Dermis microvascular lymphatic vessel endothelial cell (primary cell): ENCODE measurements at places on chromosomes 1 and 21.
A peak's percentile ranks its signal among the peaks of the same experiment; 100 is the strongest.

GRCh38 chr1:7384679-7385078 lies 386.4 kb upstream of the VAMP3 start:
- DNase-seq: no peak

GRCh38 chr21:29405503-29406122 lies 106.9 kb downstream of the BACH1 start:
- no peak for DNase-seq

DNA sequence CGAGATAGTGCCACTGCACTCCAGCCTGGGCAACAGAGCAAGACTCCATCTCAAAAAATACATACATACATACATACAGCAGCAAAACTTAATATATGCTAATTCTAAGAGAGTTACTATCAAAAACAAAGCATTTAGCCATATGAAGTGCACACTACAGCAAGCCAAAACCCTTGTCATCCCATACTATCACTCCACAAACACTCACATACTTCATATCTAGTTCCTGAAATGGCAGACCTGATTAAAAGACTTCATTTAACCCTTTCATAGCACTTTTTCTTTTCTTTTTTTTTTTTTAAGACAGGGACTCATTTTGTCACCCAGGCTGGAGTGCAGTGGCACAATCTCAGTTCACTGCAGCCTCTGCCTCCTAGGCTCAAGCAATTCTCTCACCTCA lies 65.6 kb downstream of the COP1 start:
- no peak for DNase-seq

GRCh38 chr1:60173729-60174505 lies 100.3 kb upstream of the C1orf87 start:
- DNase-seq: no peak

DNA sequence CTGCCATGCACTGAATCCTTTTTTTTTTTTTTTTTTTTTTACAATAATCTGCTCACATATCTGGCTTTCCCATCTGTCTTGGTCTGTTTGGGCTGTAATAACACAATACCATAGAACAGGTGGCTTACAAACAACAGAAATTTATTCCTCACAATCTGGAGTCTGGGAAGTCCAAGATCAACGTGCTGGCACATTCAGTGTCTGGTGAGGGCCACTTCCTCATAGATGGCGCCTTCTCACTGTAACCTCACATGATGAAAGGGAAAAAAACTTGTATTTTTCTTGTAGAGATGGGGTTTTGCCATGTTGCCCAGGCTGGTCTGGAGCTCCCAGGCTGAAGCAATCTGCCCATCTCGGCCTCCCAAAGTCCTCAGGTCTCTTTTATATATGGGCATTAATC lies 13.0 kb upstream of the PARP1 start:
- no peak for DNase-seq

- no peak for DNase-seq
Measured at GRCh38 chr1:53627031-53627430, 111.9 kb downstream of the GLIS1 start.

DNA sequence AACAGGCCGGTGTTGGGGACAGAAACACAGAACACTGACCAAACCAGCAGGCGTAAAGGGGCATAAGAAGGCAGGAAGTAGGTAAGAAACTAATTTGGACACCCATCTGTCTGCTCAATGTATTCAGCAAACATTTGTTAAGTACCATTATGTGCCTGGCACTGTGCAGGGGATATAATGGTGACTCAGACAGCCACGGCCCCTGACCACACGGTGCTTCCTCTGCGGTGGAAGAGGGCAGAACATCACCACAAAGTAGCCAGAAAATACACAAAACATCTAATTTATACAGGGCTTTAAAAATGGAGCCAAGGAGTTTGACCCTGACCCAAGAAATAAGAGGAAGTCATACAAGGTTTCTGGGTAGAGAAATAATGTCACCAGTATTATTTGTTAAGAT lies 12.9 kb downstream of the DNAJC11 start:
- DNase-seq: peak; percentile 12

DNA sequence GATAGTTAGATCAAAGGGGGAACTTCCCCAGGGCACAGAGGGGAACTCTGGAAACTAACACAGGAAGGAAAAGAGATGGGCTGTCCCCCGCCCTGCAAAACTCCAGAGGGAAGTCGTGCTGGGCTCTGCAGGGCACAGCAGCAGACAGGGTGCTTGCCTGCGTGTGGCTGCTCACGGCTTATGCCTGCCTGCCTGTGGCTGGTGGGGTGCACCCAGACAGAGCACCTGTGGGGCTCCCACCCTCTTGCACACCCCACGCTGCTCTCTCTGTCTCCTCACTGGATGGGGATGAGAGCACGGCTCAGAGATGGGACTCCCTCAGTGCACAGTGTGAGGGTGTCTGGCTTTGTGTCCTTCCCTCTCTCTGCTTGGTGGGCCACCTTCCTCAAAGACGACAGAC lies 13.5 kb upstream of the ETV3L start:
- DNase-seq: peak; percentile 21

DNA sequence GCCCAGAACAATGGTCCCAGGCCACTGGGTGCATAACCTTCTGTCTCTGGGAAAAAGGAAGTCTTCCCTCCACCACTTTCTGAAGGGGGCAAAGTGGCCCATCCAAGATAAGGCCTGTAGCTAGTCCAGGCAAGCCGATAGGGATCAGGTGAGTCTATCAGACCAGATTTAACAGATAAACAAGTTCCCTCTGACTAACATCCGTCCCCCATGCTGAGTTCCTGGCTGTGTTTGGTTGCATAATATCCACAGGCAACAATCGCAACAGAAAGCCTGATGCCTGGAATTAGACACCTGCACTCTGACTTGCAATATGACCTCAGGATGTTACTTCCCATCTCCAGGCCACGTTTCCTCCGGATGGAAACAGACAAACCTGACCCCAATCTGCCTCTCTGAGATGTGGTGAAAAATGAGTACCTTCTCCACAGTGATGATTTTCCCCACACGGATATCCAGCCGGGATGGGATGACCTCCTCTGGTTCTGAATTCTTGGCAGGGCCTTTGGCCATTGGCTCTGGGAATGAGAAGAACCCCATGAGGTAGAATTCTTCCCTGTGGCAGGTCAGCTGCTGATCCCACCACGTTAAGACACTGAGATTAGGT lies 36.4 kb downstream of the YARS1 start:
- DNase-seq: peak; percentile 85

- no peak for DNase-seq
Measured at GRCh38 chr21:42341776-42342542, 8.8 kb downstream of the TFF2 start.

DNA sequence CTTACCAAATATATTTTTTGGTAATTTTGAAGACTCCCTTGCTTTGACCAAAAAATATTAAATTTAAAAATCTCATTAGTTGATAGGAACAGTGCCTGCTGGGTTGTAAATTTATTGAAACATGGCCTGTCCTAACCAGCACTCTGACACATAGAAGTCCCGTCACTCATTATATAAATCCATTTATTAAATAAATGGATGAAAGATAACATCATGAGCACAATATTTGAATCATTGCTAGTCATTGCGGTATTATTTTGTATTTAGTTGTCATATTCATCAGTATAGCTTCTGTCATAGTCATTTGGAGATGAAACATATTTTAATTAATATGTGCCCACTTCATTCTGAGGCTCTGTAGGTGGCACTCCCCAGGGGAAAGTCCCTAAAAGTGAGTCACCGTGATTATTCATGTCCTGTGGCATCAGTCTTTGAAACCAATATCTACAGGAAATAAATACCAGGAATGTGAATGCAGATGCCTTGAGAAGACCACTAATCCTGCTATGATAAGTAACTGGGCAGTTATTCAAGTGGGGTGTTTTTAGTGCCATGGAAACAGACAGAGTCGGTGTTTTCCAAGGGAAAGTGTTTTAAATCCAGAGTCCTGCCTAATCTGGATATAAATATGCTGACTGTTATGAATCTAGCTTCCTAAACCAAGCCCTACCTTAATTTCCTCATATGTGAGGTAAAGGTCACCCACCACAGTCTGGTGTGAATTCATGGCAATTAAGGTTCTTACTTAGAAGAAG lies 302.0 kb downstream of the DUSP10 start:
- DNase-seq: peak; percentile 97

- DNase-seq: no peak
Measured at GRCh38 chr1:111961016-111961415, 28.5 kb downstream of the KCND3 start.

DNA sequence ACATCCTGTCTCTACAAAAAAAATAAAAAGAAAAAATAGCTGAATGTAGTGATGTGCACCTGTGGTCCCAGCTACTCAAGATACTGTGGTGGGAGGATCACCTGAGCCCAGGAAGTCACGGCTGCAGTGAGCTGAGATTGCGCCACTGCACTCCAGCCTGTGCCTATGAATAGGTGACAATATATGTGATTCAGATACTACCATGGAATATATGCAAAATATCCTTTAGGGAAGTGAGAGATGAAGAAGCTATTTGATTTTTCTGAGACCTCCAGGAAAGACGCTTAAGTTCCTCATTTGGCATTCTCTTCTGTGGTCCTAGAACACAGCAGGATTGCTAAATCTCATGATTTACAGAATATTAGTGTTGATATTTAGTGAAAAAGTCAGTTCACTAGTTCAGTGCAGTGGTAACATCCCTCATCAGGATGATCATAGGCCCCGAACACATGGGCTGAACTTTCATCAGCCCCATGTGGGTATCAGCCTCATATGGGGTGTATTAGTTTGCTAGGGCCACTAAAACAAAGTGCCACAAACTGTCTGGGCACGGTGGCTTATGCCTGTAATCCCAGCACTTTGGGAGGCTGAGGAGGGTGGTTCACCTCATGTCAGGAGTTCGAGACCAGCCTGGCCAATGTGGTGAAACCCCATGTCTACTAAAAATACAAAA lies 6.0 kb upstream of the VASH2 start:
- no peak for DNase-seq

DNA sequence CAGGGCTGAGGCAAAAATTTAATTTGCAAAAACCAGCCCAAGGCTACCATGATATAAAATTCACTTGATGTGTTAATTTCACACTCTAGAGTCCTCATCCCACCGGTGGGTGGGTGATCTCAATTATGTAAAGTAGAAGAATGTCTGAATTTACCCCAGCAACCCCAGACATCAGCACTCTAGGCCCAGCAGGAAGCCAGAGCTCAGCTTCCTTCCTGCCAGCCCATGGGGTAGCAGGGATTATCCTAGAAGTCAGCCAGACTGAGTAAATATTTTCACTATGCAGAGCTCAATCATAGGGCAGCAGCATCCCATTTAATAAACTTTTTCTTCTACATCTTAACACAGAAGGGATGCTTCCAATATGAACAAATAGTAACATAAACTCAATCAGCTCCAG lies 71.0 kb downstream of the SIPA1L2 start:
- no peak for DNase-seq

DNA sequence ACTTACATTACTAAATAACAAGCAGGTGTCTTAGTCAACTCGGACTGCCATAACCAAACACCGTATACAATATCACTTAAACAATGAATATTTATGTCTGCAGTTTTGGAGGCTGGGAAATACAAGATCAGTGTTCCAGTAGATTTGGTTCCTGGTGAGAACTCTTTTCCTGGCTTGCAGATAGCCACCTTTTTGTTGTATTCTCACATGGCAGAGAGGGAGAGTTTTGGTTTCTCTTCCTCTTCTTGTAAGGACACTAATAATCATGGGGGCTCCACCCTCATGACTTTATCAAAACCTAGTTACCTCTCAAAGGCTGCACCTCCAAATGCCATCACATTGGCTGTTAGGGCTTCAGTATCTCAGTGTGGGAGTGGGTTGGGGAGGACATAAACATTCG lies 82.9 kb upstream of the CACYBP start:
- DNase-seq: no peak

GRCh38 chr1:36458910-36459309 lies 5.3 kb downstream of the MRPS15 start:
- DNase-seq: no peak

- no peak for DNase-seq
Measured at GRCh38 chr1:37258068-37258467, 216.3 kb upstream of the ZC3H12A start.

- DNase-seq: no peak
Measured at GRCh38 chr1:203373002-203373401, 22.1 kb upstream of the FMOD start.

DNA sequence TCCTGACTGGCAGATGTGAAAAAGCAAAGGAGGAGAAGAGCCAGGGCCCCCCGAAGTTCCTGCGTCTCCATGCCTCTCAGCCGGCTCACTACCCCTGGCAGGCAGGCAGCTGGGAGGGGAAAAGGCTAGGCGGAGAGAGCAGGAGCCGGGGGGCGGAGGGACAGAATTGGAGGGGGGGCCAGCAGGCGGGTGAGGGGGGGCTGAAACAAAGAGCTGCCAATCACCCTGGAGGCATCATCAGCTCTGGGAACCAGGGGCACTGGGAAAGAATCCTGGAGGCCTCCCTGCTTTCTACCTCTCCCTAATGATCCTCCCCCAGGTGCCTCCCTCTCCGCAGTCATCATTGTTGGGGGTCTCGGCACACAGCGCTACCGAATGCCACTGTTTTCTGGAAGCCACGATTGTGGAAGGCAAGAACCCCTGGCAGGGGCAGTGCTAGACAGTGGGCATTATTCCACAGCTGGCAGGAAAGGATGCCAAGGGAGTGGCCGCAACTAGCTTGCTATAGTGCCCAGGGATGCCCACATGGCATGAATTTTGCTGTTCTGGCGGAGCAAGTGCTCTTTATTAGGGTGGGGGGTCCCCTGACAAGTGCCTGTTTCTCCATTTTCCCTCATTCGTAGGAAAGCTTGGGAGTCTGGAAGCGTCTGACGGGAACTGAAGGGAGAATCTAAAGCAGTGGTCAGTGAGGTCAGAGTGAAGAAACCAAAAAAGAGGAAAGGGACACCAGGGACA lies at the start of gene THBS3:
THBS3 (minus strand) TSS at position 92 of the 735 bp plus-strand sequence; CDS start at position 71, 21 bp downstream.
- DNase-seq: peak; percentile 50
